ENCODE measurements at places on chromosomes 7 and 10.

DNA sequence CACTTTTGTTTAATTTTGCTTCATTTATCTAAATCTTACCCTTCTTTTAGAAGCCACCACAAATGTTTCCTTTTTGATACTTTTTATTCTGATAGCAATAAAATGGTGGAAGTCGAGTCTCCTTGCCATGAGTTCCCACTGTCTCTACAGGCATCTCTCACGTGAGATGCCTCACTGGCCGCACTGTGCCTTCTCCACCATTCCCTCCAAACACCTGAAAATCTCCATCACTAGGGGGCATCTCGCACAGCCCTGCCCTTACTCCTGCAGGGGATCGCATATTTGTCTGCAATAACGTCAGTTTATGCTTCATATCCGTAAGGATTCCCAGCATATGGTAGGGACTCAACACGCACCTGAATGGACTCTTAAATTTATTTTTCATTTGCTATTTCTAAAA is 56.3 kb upstream of the NCAPG2 start:
- no peak for DNase-seq

DNA sequence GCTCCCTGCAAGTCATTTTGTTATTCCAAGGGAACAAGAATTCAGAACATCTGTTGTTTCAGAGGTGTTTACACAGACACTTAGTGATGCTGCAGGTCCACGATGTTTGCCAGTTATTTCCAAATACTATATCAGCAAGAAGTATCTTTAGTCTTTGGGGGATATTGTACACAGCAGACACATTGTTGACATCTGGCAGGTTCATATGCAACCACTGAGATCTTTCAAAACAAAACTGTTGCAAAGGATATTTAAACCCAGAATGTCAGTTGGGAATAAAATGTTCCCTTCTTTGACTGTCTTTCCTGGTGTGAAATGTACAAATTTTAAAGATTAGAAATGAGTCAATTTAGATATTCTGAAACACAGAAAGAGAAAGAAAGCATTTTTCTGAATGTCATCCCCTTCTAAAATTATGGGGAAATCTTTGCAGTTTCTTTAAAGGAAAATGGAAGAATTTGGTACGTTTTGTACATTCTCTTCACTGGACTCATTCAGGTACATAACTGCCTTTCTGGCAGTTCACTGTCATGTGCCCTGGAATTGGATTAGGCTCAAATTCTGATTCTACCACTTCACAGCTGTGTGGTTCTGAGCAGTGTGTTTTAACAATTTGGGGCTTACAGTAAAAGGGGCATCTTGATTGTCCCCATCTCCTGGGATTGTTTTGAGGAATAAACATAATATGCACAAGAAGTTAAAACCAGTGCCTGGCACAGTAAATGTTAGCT is 40.3 kb upstream of the CELF2 start:
- no peak for DNase-seq

- DNase-seq: no peak
These were observed 28.7 kb downstream of the GBF1 start for GRCh38 chr10:102274062-102274461.

GRCh38 chr7:55520426-55521140 is 51.7 kb downstream of the VOPP1 start:
- no peak for DNase-seq

GRCh38 chr7:85119934-85120333 is 66.9 kb downstream of the SEMA3D start:
- no peak for DNase-seq

GRCh38 chr10:51052163-51052562 is 22.1 kb upstream of the PRKG1 start:
- no peak for DNase-seq

DNA sequence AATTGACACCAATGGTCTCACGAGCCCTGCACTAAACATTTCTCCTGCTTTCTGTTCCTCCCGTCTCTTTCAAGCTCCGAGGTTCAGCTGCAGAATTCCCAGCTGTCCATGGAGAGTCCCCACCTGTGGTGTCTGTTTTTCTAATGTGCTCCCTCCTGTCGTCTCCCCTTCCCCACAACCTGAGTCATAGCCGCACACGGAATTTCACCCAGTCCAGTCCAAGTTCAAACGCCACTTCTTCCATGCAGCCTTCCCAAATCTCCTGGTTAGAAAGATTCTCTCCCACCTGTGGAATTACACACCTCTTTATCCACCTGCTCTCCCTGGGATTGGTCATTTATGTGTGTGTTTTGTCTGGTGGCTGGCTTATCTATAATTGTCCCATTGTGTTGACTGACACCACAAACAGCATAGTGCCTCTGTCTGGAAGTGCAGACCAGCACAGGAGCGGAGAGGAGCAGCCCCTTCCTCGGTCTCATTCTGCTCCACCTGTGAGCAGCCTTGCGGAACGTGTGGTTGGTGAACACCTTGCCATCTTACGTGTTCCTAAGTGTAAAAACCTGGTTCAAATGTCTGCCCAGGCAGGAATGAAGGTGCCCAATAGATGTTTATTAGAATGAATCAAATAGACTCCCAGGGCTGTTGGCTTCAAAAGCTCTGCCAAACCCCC is 3.3 kb upstream of the DIP2C start:
- no peak for DNase-seq

- no peak for DNase-seq
These were observed 143.0 kb downstream of the BUB3 start for GRCh38 chr10:123297175-123297574.

- DNase-seq: no peak
These were observed at the start of gene CYP26A1 for GRCh38 chr10:93073539-93074146. TSS of gene CYP26A1 (plus strand) at chr10:93073893. CDS start at chr10:93073935, 42 bp downstream.

GRCh38 chr10:50470345-50470744 is 153.4 kb downstream of the SGMS1 start:
- no peak for DNase-seq

DNA sequence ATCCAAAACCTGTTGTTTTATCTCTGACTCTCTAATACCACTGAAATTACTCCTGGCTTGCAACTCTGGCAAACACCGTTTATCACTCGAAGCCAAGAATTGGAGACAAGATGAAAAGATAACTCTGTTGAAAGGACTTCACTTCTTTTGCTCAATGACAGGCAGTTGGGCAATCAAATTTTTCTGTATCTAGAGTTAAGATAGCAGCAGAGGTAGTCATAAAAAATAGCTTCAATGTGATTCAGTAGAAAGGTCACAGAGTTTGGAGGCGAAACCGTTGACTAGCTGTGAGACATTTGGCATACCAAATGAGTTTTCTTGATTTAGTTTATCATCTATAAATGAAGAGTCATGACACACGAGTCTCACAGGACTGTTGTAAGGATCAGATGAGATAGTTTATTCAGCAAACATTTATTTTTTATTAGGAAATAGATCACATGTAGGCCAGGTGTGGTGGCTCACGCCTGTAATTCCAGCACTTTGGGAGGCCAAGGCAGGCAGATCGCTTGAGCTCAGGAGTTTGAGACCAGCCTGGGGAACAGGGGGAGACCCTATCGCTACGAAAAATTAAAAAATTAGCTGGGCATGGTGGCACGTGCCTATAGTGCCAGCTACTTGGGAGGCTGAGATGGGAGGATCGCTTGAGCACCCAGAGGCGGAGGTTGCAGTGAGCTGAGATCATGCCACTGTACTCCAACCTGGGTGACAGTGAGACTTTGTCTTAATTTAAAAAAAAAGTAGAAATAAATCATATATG is 23.6 kb downstream of the AKR1B1 start:
- DNase-seq: no peak

DNA sequence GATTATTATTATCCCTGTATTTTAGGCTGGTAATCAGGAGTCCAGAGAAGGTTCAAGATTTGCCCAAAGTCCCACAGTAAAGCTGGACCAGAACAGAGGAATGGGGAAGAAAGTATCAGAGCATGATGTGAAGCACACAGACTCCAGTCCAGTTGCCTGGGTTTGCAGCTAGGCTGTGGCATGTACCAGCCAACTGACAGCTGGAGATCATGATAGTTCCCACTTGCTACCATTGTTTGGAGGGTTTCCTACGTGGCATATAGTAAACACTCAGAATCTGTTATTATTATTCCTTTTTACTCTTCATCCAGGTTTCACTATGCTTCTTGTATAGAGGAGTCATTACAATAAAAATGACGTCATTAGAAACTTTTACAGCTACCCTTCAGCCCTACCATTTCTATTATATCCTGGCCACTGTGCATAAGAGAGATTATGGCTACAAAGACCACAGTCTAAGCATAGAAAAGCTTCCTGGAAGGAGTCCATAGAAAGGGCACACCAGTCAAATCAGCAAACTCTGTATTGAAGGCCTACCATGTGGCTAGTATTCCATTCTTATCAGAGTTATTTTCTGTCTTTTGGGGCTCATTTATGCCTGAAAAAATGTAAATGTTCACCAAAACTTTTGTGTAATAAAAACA is 66.6 kb downstream of the MTPN start:
- DNase-seq: no peak

GRCh38 chr7:155803418-155804376 is 8.6 kb downstream of the SHH start:
- no peak for DNase-seq

DNA sequence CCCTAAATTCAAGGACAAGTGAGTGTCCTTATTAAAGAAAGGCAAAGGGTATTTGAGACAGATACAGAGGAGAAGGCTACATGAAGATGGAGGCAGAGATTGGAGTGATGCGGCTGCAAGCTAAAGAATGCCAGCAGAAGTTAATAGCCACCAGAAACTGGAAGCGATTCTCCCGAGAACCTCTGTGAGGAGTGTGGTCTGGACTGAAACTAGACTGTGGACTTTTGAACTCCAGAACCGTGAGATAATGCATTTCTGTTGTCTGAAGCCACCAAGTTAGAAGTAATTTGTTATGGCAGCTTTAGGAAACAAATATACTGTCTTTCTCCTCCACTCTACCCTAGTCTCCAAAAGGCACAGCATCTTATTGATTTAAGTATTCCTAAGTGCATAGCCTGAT is 80.3 kb upstream of the CREB5 start:
- DNase-seq: no peak

DNA sequence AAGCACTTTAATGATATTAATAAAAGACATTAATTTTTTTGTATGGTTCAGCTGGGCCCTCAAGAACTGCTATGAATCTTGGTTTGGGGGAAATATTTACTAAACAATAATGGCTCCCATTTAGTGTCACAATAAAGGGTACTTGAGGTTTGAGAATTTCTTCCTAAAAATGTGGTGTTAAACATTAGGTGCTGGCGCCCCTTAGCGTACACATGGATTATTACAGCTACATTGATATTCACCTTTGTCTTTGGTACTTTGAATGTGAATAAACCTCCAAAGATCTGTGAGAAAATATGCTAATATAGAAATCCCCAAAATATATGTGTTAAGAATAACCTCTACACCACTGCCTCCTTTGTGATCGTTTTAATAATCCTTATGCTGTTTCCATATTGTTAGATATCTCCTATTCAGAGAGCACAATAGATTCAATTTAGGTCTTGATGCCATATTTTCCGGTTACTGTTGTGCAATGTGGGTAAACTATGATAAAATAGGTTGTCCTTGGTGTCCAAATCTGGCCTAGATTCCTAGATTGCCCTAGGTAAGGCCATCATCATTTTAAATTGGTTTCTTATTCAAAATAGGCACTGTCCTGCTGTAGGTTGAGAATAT is 161.8 kb upstream of the CACNA2D1 start:
- no peak for DNase-seq

GRCh38 chr7:128785738-128786137 is 6.0 kb upstream of the CCDC136 start:
- no peak for DNase-seq

- no peak for DNase-seq
These were observed 11.0 kb upstream of the TRA2A start for GRCh38 chr7:23542752-23543151.

- DNase-seq: no peak
These were observed 482.0 kb upstream of the PCDH15 start for GRCh38 chr10:55283031-55283430.

DNA sequence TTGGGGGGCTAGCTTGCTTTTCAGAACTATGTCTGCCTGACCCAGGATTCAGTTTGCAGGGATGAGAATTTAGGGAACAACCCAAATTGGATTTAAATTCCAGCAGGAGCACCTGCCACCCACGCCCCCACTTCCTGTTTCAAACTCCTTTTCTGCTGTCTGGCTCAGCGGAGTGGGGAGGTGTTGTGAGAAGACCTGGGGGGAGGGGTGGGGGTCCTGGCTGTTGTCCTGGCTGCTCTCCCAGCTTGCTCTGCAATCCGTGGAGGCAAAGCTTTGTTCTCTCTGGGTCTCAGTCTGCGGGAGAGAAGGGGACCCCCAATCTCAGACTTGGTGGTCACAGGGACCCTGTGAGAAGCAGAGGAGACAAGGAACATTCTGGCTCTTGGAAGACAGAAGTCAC is 799 bp downstream of the KCNK18 start:
- no peak for DNase-seq

GRCh38 chr7:88208521-88208920 is 11.3 kb downstream of the SRI start:
- DNase-seq: no peak

GRCh38 chr7:79531905-79532664 is 78.6 kb upstream of the MAGI2 start:
- DNase-seq: no peak

DNA sequence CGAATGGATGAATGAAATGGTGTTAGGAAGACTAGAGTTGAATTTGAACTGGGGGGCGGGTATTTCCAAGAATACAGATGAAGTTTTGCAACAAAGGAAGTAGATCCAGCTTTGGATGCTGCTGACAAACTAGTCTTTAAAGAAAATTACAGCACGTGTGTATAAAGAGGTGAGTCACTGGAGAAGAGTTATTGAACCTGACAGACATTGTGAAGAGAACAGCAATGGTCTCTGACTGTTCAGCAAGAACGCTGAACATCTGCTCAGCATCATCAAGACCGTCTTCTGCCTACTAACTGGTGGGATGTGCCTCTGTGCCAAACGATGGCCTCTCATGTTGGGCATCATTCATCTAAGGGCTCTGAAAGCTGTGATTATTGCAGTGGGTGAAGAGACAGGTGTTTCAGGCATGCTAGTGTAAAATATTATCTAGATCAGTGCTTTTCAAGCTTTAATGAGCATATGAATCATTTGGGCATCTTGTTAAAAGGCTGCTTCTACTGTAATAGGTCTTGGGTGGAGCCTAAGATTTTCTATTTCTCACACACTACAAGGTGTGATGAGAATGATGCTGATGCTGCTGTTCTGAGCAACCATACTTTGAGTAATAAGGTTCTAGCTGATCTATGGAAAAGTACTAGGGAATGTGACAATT is 291.3 kb downstream of the PTEN start:
- DNase-seq: no peak

DNA sequence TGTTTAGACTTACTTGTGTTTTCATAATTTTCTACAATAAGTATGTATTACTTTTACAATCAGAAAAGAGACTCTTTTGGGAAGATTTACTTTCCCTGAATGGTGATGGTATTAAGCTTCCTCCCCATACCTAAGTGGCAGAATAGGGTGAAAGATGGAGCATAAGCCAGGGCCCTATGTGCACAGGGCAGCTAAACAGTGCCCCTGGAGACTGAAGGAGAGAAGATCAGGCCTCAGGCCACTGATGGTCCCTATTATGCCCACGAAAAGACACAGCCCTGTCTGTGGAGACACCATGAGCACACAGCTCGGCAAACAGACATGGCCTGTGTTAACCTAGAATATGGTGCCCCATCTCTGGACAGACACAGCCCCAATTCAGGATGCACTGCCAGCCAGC is 139.4 kb downstream of the OAT start:
- no peak for DNase-seq

GRCh38 chr7:98771941-98772603 is 97.7 kb downstream of the TMEM130 start:
- DNase-seq: no peak
